AG08395 (cell line): ENCODE measurements at places on chromosomes 2 and 18.
A peak's percentile ranks its signal among the peaks of the same experiment; 100 is the strongest.

DNA sequence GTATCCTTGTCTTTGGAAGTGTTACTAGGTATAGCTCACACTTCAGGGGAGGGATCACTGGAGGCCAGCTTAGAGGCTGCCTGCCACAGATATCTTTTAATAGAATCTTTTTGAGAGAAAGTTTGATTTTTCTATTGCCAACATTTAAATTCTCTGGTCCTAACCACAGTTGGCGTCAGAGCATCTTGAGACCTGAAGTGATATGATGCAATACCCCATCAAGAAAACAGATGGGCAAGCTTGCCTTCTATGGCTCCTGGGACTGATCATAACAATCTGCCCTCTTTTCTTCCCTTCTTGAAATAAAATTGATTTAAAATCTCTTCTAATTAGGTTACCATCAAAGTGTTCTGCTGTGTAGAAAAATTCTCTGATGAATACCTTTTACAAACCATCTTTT is 105.5 kb upstream of the ACKR3 start:
- no peak for DNase-seq

DNA sequence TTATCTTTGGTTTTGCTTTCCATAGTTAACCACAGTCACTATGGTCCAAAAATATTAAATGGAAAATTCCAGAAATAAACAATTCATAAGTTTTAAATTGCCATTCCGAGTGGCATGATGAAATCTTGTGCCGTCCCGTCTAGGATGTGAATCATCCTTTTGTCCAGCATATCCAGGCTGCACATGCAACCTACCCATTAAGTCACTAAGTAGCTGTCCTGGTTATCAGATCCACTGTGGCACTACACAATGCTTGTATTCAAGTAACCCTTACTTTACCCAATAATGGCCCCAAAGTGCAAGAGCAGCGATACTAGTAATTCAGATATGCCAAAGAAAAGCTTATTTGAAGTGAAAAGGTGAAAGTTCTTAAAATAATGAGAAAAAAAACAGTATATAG is 10.7 kb downstream of the USP34 start:
- DNase-seq, result peak; percentile 57

- no peak for DNase-seq
Observed at GRCh38 chr18:35938158-35938557, 34.3 kb upstream of the RMP24 start.

DNA sequence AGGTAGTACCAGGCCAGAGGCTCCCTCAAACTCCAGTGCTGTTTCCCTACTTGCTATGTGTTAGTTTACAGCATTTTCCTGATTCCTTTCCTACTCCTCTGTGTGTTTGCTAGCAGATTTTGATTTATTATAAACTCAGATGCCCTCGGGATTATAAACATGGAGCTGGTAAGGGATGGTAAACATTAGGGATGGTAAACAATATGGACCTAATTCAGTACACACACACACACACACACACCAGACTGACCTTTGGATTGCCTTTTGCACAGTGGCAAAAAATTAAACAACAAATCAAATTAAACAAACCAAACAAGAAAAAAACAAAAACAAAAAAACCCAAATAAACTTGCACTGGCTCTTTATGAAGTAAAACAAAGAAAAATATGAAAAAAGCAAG is 55.4 kb upstream of the ACVR1 start:
- DNase-seq, result no peak

DNA sequence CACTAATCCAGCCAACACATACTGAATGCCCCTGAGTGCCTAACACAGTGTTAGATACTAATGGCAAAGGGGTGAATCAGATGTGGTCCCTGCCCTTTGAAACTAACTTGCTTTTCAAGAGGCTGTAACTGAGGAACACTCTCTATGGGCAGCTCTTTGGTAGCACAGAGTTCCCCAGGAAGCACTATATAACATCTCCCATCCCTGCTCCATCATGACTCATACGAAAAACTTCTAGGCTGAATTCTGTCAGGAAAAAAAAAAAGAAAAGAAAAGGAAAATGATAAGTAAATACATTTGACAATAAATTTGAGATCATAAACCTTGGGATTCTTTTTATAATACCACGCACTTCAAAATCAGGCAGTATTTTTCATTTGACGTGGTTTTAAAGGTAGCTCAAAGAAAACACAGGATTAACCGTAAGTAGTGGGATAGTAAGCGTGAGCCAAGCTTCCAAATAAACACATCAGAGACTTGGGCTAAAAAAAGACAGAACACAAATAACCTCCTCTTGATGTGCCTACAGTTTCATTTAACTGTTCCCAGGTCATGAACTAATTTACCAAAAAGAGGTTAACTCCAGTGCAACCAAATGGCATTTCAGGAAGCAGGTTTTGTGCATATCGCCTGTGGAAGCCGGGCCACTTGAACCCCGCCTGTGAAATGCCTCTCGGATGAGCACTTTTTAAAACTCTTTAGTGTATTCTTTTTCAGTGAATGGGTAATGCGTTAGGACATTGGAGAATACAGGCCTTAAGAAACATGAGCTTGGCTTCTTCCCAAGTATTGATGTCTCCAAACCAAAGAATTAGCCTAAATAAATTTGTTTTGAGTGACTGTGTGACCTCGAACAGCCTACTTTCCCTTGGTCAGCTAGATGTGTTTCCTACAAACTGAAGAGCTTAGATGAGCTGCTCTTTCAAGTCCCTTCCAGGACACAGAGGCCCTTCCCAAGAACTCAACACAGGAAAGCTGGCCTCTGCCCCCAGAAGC is 42.0 kb downstream of the RDH14 start:
- peak; percentile 52 for DNase-seq

DNA sequence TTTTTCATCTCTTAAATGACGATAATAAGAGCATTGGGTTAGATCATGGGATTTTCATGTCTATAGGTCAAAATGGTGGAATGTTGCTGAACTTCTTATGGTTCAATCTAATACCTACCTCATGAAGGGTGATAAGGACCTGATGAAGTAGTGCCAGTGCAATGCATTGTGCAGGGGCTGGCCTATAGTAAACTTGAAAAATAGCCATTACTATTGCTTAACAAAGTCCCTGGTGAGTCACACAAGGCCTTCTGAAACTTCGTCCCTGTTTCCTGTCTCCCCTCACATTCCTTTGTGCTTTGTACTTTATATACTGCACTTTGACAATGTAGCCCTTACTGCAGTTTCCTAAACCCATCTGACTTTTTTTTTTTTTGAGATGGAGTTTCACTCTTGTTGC is 515.9 kb downstream of the SLC4A3 start:
- DNase-seq, result peak; percentile 74

DNA sequence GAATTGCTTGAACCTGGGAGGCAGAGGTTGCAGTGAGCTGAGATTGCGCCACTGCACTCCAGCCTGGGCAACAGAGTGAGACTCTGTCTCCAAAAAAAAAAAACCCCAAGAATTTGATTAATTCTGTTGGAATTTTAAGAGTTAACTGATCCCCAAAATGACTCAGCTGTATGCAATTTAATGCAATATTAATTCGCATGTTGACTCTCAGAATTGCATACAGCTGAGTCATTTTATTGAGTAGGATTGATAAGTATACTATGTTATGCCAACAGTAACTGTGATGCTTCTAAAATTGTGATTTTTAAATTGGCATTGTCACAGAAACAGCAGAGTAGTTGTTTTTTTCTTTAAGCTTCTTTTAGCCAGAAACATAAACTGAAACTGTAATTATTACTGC is 19.6 kb downstream of the MSH2 start:
- DNase-seq, result peak; percentile 19

DNA sequence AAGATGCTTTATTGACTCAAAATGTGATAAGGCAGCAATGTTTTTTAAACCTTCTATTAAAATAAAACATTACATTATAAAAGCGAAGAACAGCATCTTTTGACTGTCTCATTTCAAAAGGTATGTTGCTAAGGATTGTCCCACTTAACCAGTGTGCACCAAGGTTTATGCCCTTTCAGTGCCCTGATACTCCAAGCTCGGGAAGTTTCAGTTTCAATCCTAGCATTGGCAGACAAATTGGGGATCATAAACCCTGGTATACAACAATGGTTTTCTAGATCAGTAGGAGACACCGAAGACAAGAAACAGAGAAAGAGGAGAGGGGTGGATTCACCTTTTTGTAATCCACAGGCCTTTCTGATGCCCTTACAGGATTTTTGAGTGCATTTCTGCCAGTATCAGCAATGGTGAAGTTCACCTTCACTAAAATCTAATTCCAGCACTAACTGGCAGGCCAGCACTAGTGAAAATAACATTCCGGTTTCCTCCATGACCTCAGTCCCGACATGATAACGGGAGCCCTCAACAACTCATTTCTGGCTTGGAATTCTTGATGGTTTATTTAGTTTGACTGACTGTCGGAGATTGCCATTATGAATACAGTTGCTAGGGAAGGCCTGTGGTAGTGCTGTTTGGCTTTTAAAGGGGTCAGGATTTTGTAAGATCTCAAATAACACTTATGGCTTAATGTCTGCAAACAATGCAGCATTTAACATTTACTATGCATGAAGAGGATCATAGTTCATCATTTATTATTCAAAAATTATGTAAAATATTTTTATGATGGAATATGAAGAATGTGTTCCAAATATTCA is 33.3 kb upstream of the FIGN start:
- no peak for DNase-seq

DNA sequence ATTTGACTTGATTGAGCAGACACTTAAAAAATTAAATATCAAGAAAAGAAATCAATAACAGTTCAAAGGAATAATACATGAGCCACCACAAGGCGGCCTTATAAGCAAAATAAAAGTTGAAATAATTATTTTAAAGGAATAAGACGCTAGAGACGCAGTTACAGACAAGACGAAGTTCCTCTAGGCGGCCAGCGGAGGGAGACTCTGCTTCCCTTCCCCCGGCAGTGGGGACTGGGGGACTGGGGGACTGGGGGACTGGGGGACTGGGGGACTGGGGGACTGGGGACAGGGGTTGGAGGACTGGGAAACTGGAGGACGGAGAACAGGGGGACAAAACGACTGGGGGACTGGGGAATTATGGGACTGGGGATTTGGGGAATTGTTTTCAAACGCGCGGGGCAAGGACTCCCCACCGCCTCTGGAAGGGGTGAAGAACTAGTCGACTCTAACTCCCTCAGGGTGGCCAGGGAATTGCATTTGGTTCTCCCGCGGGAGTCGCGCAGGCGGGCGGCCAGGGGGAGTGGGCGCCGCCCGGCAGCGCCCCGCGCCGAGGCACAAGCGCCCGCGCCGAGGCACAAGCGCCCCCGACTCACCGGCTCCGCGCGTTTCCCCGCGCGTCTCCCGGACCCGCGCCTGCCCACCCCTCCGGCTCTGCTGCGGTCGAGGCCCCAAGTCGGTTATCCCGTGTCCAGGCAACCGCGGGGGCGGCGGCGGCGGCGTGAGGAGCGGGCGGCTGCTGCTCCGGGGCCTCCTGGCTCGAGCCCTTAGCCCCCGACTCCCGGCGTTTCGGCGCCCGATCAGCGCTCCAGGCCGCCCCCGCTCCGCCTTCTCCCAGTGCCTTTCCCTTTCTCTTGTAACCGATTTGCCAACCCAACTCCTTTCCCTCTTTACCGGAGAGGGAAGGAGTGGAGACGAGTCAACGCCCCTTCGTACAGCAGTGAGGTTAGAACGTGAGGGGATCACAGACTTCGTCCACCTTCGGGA is at the start of gene CCDC178:
CCDC178 (minus strand) TSS at position 662 of the 984 bp plus-strand sequence. CDS start 28,633 bp downstream, outside the sequence.
- no peak for DNase-seq

- DNase-seq, result no peak
Observed at GRCh38 chr2:195356026-195356425, 301.0 kb upstream of the SLC39A10 start.

DNA sequence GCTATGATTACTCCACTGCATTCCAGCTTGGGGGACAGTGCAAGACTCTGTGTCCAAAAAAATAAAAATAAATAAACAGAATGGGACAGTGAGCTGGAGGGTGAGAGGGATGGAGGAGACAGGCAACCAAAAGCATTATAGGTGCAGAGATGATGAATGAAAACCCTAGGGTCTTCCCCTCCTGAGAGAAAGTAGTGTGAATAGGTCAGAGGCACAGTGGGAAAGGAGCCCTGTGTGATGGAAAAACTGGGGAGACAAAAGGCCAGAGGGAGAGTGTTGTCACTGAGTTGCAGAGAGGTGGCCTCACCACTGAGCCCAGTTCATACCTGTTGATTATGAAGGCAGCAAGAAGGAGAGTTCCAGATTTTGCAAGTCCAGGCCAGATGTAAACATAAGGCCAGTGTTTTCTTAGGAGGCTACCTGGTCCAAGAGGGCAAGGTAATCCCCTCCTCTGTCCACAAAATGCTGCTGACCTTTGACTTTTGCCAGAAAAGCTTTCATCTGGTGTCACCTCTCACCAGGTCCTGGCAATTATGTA is 17.6 kb upstream of the AGFG1 start:
- no peak for DNase-seq

DNA sequence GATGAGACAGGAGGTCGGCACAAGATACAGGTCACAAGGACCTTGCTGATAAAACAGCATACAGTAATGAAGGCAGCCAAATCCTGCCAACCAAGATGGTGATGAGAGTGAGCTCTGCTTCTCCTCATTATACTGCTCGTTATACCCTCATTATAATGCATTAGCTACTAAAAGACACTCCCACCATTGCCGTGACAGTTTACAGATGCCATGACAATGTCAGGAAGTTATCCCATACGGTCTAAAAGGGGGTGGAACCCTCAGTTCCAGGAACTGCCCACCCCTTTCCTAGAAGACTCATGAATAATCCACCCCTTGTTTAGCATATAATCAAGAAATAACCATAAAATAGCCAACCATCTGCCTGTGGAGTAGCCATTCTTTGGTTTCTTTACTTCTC is 224.2 kb downstream of the RBM43 start:
- no peak for DNase-seq

DNA sequence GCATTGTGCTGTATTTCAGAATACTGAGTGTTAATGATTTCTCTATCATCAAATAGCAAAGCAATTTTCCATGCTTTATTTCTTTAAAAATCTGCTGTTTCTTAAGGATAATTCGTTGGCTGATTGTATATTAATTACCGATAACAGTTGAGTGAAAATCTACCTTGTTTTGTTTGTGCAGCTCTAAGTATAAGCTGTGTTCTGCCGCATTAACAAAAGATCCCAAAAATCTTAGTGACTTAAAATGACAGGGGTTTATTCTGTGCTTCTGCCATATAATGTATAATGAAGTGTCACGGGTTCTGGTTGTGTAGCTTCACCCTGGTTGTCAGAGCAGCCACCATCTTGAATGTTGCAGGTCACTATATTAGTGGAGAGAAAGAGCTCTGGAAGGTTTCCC is 196.1 kb downstream of the ACTR3 start:
- no peak for DNase-seq

DNA sequence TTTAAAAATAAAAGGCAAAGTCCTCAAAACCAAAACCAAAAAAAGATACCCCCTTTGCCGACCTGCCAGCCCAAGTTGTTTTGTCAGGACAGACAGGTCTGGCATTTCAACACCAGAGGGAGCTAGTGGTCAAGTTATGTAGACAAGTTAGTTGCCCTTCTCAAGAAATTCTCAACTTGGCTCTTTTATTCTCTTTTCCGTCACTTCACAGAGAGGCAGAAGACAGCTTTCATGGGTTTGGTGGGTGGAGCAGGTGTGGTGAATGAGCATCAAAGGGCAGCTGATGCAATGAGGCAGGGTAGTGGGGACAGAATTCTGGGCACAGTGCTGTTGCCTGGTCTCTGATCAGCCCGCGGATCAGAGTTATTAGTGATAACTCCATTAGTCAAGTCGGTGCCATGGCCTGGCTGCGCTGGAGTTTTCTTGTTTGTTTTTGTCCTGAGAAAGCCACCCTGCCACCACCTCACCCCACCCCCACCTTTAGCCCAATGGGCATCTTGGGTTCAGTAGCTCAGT is 303.7 kb upstream of the EPAS1 start:
- peak; percentile 72 for DNase-seq

- DNase-seq, result no peak
Observed at GRCh38 chr2:194739217-194739616, 917.8 kb upstream of the SLC39A10 start.
